ENCODE measurements at places on chromosomes 3 and 15. TPM values are rescaled to one million over a fixed set of nuclear protein-coding genes. Genes with fewer than 3 reads are reported as not detected.

ZNF860 gene
- total RNA-seq = 4.0 TPM

DNA sequence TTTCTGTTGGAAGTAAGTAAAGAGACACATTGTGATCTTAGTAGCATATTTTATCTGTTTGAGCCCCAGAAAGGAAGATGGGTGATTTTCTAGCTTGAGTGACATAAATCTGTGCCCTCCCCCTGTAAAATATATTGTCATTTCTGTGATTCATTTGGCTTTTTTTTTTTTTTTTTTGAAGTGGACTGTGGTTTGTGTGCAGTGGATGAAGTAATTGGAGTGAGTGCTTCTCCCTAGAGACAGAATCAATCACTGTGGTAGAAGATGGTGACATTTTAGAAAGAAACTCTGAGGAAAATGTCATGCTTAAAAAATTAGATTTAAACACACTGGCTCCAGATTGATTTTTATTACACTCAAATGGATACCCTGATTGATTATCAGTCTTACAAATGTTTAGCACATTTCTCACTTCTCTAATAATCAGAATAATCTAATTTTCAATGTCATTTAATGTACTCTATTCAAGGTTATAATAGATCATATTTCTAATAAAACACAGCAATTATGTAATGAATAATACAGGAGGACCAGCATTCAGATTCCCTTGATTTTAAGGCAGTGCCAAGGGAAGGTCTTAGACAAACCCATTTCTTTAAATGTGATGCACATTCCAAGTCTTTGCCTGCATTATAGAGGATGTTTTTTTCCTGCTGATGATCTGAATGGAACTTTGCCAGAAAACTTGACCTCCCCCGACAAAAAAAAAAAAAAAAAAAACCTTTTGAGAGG lies 116.6 kb downstream of the TOP2B start:
- DNase-seq = no peak

DNA sequence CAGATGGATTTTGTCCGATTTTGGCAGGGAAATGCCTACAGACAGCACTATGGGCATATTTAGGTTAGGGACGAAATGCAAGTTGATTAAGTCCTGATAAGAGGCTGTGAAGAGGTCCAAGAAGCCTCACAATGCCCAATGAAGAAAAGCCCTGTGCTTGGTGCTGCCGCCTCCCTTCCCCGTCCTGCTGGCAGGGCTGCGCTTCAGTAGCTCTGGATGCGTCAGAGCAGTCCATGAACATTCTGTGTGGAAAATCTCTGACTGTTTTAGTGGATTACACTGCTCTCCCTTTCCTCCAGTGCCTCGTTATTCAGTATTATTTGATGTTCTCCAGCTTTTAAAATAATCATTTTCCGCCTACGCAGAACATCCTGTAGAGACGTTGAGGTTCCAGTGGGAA lies 39.6 kb downstream of the MLH1 start:
- peak; percentile 39 for DNase-seq

PLA2G4E gene
- 0.71 TPM for total RNA-seq

- no peak for DNase-seq
Observed at GRCh38 chr15:62888623-62889022, 153.9 kb upstream of the TPM1 start.

GRCh38 chr3:127326341-127326740 lies 38.5 kb upstream of the PRR20G start:
- DNase-seq = no peak

DNA sequence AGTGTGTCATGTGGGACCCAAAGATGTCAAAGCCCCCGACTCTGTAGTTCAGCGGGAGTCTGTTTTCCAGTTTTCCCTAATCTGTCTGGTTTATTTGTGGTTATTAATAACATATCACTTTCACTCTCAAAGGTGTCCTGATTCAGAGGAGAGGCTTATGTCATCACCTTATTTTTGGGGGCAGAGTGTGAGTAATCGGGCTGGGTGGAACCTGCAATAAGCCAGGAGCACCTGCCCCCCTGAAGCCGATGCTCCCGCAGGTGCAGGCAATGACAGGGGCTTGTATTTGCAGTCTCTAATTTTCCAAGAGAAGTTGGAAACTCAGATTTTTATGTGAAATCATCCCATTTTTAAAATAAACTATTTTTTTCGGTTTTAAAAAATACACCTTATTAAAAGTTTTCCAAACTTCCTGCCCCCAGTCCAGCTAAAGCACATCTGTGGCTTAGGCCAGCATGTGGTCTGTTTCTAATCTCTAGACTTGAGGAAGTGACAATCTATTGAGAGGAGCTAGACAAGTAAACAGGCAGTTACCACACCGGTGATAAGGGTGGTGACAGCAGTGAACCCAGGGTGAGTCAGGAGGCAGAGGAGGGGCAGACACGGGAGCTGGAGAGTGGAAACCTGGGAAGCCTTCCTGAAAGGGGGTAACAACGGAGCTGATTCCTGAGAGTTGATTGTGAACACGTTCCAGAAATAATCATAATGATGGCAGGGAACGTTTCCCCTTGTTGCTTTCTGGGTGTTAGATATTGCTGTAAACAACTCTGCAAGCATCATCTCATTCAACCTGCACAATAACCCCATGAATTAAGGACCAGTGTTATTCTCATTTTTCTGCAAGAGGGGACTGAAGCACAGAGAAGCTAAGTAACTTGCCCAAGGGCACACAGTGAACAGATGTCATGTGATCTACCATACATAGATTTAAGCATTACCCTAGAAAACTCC lies 37.2 kb downstream of the BHLHE40 start:
- no peak for DNase-seq

- no peak for DNase-seq
Observed at GRCh38 chr3:67416703-67417102, 237.7 kb downstream of the SUCLG2 start.

SV2B gene
- total RNA-seq = 1.6 TPM

GPR27 gene
- 30.4 TPM for total RNA-seq

GRCh38 chr3:41682996-41683395 lies 278.9 kb downstream of the ULK4 start:
- no peak for DNase-seq

DNA sequence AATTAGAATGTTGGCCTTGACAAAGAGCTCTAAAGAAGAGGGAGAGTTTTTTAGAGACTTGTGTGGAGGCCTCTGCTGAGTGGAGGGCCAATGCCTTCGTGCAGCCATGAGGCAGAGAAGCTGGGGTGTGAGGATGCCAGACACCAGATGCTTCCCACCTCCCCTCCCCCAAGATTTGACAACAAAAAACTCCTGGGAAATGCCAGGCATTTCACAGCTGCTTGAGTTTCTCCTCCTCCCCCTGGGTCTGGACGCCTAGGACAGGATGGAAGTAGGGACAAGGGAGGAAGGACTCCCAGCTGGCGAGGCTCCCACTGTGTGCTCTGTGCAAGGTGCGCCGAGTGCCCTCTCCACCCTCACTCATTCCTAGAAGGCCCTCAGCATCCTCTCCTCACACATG lies 20.1 kb downstream of the TGM4 start:
- peak; percentile 16 for DNase-seq

DNA sequence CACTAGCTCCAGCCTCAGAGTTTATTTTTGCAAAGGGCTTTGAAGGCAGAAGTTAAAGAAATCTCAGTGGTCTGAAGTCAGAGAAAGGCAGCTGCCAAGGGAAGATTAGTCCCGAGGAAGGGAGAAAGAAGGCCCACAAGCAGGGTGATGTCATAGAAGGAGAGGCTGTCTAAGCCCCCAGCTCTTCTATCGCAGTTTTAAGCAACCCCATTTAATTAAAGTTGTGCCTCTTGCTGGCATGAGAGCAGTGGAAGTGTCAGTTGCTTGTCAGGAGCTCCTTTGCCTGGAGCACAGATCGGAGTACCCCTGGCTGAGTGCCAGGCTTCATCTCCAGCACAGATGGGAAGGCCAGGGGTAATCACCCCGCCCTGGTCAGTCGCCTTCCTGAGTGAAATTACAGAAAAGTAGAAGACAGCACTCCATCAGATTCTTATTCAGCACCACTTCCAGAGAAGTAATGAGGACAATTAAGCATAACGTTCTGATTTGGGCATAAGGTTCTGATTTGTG lies 530.7 kb downstream of the EPHB1 start:
- no peak for DNase-seq

GRCh38 chr3:190566043-190566933 lies 52.4 kb downstream of the IL1RAP start:
- peak; percentile 77 for DNase-seq

DNA sequence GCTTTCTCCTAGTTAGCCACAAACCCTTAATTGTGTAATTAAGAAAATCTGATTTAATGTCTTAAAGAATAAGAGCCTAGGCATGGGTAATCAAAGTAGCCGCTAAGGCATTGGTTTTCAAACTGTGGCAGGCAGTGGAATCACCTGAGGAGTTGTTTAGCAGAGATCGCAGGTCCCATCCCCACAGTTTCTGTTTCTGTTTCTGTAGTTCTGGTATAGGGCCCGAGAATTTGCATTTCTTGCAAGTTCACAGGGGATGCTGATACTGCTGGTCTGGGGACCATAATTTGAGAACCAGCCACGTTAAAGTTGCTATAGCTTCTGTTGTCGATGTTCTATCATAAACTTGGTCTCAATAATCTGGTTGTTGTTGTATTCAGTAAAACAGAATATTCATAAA lies 204.3 kb downstream of the ALCAM start:
- no peak for DNase-seq

- no peak for DNase-seq
Observed at GRCh38 chr15:46523701-46524100, 888.9 kb downstream of the SQOR start.

DNA sequence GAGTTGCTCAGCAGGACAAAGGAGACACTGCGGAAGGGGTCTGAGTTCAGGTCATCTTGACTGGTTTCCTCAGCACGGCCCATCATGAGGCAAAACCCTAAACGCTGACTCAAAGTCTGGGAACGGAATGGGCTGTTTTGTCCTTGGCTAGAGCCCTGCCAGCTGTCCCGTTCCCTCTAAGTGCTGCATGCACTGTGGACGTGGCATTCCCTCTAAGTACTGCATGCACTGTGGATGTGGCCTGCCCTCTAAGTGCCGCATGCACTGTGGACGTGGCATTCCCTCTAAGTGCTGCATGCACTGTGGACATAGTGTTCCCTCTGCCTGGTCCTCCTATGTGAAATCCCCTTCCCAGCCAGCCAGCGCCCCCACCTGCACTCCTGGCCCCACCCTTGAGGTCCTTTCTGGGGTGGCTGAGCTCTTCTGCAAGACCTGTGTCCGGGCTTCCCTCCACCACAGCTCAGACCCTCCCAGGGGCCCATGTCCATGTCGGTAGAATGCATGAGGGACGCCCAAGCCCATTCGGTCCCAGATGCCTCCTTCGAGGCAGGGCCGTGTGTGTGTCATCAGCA lies 36.7 kb downstream of the TM2D3 start:
- peak; percentile 34 for DNase-seq
